Foreskin melanocyte (primary cell): ENCODE measurements at places on chromosomes 13 and 19.

- DNase-seq, result no peak
These were observed 271.0 kb downstream of the DNAJC15 start for GRCh38 chr13:43294412-43294811.

GRCh38 chr13:101140936-101141335 lies 275.4 kb downstream of the NALCN start:
- no peak for DNase-seq

DNA sequence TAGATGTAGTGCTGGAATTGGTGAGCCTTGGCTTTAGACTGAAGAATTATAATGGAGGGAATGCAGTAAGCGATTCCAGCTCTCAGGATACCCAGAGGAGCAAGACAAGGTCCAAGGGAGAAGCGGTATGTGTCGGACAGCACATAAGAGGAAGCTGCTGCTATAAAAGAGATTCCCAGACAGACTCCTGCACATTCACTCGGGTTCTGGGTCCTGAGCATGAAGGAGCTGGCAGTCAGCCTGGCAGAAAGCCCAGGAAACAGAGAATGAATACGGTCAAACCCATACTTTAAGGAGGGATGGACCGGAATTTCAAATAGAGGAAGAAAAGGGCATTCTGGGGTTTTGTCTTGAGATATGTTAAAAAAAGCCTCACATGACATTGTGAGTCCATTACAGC lies 308.3 kb downstream of the DNAJC15 start:
- peak; percentile 19 for DNase-seq

DNA sequence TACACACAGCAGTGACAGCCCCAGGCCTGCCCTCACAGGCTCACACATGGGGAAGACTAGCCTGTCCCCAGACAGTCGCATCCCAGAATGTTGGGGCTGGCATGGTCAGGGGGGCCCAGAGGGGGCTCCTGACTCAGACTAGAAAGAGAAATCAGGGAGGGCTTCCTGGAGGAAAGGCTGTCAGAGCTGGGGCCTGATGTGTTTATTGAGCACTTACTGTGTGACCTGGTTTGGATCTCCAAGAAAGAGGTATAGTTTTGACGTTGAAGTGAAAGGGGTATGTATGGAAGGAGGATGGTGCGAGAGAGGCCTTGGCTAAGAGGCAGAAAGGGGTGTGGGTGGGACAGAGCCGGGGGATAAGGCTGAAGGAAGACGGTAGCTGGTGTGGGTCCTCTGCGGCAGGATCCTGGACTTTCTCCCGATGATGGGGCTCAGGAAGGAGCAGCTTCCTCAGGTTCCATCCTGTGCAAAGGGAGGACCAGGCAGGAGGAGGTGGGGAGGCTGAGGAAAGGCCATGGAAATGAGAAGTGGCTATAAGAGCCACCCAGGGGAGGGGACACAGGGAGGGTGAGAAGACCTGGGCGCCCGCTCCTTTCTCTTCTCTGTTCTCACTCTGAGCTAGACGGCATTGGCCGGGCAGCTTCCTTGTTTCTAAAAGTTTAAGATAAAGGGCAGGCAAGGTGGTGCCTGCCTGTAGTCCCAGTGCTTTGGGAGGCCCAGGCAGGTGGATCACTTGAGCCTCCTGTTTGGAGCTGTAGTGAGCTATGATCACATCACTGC lies 16.1 kb upstream of the BCL3 start:
- no peak for DNase-seq

DNA sequence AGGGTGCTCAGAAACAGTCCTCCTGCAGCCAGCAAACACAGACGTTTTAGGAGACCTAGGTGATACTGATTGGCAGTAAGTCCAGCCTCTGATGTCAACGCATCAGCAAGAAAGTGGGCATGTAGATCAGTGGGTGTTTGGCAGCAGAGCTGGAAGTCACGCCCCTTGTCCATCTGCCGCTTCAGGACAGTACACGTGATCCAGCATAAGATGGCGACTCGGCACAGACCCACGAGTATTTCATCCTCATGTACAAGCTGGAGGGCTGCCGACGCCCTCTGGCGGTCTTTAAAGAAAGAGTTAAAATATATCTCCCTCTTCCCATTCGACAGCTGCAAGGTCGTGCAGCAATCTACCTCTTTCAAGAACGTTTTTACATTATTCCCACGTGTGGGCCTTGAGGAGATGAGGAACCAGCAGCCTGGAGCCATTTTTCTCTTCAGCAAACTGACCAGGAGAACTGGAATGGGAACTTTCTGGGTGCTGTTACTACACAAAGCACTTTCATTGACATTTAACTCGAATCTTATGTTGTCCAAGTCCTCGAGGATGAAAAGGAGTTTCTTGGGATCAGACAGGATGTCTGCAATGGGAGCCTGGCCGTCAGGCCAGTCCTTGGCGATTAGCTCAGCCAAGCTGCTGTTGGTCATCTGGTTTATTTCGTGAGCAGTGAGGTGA lies 22.3 kb downstream of the NLRP11 start:
- DNase-seq, result peak; percentile 14

DNA sequence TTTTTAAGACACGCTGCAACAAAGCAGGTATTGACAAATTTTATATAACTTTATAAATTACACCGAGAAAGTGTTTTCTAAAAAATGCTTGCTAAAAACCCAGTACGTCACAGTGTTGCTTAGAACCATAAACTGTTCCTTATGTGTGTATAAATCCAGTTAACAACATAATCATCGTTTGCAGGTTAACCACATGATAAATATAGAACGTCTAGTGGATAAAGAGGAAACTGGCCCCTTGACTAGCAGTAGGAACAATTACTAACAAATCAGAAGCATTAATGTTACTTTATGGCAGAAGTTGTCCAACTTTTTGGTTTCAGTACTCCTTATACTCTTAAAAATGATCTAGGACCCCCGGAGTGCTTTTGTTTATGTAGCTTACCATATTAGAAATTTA lies 1.2 kb downstream of the BRCA2 start:
- no peak for DNase-seq

DNA sequence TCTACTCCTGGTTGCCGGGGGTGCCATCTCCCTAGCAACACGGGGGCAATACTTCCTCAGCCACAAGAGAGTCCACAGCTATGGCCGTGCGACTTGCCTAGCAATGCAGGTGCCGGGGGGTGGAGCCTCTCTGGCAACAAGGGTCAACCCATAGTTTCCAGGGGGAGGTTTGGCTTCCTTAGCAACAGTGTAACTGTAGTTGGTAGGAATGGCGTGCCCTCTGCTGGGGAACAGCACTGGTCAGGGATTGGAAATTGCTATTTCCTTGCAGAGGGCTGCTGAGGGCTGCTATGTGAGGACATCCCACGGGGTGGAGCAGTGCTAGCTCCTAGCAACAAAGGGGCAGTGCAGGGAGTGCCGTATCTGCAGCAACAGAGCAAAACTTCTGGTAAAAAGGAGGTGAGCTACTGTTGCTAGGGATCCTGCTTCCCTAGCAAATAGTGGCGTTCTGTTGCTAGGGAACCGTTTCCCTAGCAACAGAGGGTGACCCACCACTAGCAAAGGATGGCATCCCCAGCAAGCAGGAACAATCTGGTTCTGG lies 7.0 kb upstream of the TMC4 start:
- peak; percentile 72 for DNase-seq

DNA sequence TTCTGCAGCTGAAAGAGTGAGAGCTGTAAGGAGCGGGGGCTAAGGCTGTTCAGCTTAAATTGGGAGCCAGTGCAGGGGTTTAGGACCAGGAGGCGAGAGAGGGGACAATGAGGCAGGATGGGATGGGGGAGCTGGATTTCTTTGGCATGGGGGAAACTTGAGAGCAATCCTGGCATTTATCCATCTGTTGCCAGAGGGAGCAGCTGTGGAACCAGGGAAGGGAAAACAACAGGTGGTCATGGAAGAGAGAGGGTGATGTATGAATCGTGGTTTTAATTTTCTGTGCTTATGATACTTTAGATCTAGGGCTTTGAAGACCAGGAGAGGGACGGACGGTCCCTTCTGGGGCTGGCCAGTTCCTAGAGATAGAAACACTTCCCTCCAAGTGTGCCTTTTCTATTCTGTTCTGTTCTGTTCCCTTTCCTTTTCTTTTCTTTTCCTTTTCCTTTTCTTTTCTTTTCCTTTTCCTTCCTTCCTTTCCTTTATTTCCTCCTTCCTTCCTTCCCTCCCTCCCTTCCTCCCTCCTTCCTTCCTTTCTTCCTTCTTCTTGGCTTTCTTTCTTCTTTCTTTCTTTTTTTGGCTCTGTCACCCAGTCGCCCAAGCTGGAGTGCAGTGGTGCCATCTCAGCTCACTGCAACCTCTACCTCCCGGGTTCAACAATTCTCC lies 16.0 kb upstream of the CCL25 start:
- DNase-seq, result no peak

- DNase-seq, result no peak
These were observed 1.4 kb downstream of the NKPD1 start for GRCh38 chr19:45159210-45159970.

DNA sequence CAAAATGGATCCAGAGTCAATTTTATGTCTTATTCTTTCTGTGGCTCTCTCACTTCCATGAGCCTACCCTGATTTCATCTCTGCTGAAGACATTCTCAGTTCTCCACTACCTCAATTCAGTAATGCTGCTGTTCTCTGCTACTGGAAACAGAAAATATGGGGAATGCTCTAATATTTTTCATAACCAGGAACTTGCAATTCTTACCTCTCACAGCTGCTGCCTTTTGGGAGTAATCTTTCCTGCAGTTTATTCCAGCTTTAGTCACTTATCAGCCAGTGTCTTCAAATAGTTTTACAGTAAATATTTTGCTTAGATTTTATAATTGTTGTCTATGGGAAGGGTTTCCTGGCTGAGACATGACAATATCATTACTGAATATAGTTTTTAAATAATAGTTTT lies 145.1 kb upstream of the UFM1 start:
- no peak for DNase-seq

DNA sequence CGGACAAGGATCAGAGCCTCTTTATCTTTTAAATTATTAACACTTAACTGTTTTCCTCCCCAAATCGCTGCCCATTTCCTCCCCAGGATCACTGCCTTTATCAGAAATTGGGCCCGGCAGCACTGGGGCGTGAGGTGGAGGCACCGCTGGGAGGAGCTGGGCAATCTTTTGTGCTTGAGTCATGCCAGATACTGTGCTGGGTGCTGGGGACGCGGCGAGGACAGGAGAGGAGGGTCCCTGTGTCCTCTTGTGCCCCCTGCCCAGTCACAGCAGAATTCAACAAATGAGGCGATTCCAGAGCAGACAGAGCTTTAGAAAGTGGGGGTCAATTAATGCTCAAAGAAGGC lies 347.8 kb downstream of the ZNF536 start:
- no peak for DNase-seq

GRCh38 chr19:11096210-11096841 lies 7.1 kb downstream of the LDLR start:
- no peak for DNase-seq

GRCh38 chr13:80336776-80337287 lies 4.1 kb downstream of the SPRY2 start:
- peak; percentile 37 for DNase-seq

GRCh38 chr13:36533806-36534205 lies 101.5 kb downstream of the CCNA1 start:
- no peak for DNase-seq

DNA sequence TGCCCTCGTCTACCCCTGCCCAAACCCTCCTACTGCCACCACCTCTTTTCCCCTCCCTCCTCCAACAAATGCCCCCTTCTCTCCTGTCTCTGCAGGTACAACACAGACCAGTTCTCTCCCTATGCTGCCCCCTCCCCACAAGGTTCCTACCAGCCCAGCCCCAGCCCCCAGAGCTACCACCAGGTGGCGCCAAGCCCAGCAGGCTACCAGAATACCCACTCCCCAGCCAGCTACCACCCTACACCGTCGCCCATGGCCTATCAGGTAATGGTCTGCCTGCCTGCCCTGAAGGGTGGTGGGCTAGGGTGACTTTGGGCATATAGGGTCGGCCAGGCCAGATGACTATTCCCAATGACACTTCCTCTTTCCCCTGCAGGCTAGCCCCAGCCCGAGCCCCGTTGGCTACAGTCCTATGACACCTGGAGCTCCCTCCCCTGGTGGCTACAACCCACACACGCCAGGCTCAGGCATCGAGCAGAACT lies 6.5 kb upstream of the TIMM50 start:
- DNase-seq, result no peak

DNA sequence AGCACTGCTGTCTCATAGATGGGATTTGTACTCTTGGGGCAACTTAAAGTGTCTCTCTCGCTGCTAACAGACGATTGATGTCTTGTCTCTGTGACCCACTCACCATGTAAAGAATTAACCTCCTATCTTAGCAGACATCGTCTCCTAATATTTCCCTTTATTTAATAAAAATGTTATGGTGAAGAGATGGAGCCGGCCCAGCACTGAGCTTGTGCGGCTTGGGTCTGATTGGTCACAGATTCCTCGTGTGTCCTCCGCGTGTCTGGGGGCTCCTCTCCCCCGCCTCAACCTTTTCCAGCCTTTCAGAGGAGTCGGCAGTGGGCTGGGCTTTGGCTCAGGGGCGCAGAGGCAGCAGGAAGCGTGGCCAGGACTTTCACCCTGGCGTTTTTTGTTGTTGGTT lies 13.2 kb upstream of the CRTC1 start:
- no peak for DNase-seq

- no peak for DNase-seq
These were observed 309.6 kb upstream of the TMTC4 start for GRCh38 chr13:100984085-100984705.

DNA sequence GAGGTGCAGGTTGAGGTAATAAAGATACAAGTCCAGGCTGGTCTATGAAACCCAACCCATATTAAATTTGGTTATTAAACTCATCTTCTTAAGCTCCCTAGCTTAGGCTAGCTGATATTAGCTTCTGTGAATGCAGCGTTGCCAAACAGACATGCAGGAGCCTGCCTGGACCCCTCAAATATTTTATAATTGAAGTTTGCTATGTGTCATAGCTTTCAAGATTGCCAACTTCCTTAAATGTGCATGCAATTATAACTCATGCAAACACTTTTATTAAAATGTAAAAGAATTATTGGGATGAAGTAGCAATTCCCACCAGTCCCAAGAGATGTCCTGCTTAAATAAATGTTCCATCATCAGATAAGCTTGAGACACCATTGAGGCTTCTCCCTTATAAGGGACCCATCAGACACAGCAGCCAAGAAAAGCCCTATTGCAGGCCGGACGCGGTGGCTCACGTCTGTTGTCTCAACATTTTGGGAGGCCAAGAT lies 51.3 kb downstream of the MBNL2 start:
- no peak for DNase-seq

DNA sequence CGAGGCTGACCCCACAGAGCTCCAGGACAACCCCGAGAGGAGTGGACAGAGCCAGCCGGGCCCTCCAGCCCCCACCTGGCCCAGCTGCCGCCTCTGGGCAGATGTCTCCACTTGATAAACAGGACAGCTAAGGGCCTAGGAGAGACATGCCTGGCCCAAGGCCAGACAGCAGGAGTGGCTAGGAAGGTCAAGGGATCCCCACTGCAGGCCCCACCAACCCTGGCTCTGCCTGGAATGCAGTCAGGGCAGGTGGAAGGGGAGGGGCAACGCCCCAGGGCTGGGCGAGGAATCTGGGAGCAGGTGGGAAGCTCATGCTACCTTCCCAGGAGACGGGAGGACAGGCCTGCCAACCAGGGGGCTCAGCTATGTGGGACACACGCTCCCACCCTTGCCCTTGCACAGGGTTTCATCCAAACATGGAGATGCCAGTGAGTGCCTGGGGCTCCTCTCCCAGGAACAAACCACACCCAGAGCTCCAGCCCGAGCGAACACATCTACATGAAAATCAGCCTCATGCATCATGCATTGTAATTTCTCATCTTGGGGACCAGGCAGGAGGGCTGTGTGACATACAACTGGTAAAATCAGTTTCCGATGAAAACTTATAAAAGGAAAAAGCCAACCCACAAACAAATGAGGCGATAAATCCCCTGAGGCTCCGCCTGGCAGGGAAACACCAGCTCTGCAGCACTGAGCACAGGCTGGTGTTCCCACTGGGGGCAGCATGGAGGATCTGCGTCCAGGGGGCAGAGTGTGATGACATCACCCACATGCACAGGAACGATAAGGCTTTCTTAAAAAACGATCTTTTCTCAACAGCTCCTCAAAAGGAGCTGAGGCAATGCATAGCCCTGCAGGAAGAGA lies 25.0 kb downstream of the SH3GL1 start:
- DNase-seq, result no peak
